HTR-8/SVneo (cell line): ENCODE measurements at places on chromosomes 1 and 21.

GRCh38 chr1:201062511-201063091 lies 39.1 kb upstream of the KIF21B start:
- DNase-seq: no peak

DNA sequence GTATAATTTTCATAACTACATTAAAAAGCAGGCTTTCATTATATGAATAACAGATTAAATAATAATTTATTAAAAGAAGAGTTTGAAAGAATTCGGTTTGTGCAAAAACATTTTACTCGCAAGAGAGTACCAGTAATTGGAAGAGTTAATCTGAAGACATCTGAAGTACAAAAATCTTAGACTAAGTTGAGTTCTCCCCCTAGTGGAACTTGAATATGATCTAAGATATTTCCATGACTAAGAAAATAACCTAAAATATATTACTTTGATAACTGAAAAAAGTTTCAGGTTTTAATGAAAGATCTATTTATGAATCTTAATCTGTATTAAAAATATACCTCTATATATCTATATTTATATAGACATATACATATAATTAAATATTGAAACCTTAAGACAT lies 112.5 kb upstream of the GFI1 start:
- DNase-seq: peak; percentile 13

DNA sequence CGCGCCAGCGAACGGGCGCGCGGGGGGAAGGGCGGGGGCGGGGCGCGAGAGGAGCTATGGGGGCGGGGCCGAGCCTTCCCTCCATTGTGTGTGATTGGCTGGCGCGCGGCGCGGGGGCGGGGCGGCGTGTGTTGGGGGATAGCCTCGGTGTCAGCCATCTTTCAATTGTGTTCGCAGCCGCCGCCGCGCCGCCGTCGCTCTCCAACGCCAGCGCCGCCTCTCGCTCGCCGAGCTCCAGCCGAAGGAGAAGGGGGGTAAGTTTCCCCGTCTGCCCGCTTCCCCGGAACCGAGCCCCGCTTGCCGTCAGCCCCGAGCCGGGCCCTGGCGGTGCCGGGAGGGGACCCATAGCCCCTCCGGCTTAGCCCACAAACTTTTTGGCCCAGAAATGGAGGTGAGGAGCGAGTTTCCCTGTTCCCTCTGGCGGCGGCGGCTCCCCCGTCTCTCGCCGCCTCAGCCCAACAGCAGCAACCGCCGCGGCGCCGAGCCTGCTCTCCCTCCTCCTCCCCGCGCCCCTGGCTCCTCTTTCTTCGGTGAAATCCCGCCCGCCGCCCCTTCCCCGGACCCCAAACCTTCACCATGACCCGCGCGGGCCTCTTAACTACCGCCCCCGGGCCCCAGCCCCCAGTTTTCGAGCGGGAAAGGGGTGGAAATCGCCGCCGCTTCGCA lies at the start of gene H3-3A:
Gene H3-3A (plus strand): TSS at position 159 of the 666 bp plus-strand sequence. CDS start 1,636 bp downstream, outside the sequence.
- no peak for DNase-seq

GRCh38 chr1:16215882-16216753 lies 3.7 kb upstream of the ARHGEF19 start:
- DNase-seq: no peak

- no peak for DNase-seq
Measured at GRCh38 chr1:100076319-100076718, 56.4 kb downstream of the SASS6 start.

DNA sequence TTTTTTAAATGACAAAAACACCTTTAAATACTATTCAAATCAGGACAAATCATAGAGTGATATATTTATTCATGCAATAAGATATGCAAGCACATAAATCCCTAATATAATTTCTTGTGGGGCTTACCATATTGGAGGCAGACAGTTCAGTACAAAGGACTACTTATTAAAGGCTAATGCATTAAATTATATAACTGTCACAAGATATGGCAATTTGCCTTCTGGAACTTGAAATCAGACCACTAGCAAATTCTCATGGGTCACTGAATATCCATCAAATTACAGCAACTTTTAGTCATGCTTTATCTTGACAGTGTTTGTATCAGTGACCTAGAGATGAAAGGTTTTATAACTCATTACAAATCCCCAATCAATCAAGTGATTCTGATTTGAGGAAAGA lies 54.1 kb upstream of the NCAM2 start:
- DNase-seq: no peak

GRCh38 chr1:186828611-186829454 lies at the start of gene PLA2G4A:
PLA2G4A (plus strand) TSS chr1:186828949; CDS start chr1:186854355, 25,406 bp downstream.
- peak; percentile 10 for DNase-seq

- DNase-seq: no peak
Measured at GRCh38 chr1:202126426-202126825, 3.7 kb downstream of the GPR37L1 start.

DNA sequence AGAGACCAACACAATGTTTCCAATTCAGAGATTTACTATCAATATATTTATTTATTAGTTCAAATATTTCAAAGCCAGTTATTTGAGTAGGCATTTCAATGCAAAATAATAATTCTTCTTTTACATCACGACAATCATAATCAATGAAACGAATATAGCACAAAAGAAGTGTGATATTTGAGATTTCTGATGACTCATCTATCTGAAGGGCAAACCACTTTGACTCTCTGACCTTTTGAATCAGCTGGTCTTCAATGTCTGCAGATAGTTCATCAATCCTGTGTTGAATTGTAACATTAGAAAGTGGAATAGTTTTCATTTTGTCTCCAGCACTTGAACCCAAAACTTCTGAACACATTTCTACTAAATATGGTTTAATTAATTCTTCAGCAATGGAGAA lies 3.0 kb upstream of the TMEM35B start:
- DNase-seq: no peak

- no peak for DNase-seq
Measured at GRCh38 chr1:150221552-150221951, 14.4 kb downstream of the ANP32E start.

GRCh38 chr1:38273196-38273804 lies 226.7 kb upstream of the POU3F1 start:
- no peak for DNase-seq

DNA sequence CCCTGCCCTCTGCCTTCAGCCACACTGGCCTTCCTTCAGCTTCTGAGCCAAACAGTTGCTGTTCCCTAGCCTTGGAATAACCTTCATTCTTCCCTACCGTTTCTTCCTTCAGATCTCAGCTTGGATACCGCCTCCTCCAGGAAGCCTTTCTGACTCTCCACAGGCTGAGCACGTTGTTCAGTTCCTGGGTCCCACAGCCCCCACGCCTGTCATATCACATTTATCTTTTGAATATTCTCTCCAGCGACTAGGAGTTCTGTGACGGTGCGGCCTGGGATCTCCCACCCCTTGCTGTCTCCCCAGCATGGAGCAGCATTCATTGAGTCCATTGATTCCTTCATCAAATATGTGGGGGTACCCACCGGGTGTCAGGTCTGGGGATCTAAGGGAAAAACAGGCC lies 39.2 kb downstream of the EPHA2 start:
- DNase-seq: no peak

DNA sequence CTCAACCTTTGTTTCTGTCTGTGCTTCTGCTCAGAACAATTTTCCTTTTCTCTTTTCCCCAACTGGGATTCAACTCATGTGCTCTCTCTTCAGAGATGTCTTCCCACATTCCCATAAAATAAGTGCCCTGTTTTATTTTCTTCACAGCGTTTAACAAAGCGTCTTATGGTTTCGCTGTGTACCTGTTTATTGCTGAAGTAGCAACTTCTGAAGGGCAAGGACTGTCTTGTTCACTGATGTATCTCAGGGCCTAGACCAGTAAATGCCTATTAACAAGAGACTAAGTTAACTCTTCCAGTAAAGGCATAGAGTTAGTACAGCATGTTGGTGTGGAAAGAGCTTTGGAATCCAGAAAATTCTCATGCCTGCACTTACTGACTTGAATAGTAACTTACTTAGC lies 42.9 kb upstream of the MPZL1 start:
- DNase-seq: no peak

- no peak for DNase-seq
Measured at GRCh38 chr1:111672331-111672730, 52.7 kb downstream of the RAP1A start.

GRCh38 chr21:39063517-39063916 lies 119.7 kb downstream of the PSMG1 start:
- no peak for DNase-seq

- no peak for DNase-seq
Measured at GRCh38 chr1:50421366-50421748, 1.9 kb downstream of the DMRTA2 start.

DNA sequence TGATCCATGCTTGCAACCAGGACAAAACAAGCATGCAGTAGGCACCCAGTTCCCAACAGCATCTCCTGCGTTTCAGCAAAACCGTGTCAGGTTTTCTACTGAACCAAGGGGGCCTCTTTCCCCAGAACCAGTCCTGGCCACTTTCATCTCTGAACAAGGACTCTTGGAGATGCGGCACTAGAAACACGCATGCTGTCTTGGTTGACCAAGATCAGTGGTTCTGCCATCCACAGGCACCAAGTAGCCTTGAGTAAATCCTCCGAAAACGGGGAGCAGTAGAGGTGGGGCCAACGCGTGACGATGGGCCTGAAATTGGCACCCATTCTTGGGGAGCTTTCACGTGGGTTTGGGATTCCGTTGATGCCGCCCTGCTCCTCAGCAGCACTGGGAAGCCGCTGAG lies 62.5 kb upstream of the AJAP1 start:
- no peak for DNase-seq

DNA sequence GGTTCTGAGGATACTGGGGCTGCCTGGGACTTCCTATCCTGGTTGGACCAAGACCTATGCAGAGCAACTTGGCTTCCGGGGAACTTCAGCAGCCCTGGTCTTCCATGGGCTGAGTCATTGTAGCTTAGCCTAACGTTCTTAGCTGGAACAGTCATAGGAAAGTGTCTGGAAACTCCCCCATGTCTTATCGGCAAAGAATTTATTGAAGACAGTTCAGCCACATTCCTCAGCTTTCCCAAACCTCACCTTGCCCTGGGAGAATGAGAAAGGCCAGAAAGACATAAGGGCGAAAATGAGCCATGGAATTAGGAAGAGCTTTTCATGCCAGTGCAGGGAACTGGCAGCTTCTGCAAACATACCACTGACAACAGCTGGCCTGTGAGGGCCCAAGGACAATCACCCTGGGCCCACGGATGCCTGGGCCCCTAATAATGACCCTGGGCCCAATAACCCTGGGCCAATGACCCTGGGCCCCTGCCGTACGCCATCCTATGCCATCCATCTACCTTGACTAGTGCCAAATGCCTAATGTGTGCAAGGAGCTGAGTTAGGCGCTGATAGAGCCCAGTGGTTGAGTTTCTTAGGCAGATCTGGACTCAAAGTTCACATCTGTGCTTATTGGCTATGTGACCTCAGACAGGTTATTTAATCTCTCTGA lies 114.4 kb upstream of the GADD45A start:
- peak; percentile 78 for DNase-seq

DNA sequence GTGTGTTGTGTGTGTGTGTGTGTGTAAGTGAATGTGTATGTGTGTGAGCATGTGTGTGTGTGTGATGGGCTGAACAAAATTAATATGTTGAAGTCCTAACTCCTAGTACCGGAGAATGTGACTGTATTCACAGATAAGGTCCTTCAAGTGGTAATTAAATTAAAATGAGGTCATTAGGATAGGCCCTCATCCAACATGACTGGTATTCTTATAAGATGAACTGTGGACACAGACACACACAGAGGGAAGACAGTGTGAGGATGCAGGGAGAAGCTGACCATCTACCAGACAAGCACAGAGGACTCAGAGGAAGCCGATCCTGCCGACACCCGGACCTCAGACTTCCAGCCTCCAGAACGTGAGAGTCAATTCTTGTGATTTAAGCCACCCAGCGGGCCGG lies 91.2 kb upstream of the PGBD5 start:
- DNase-seq: no peak

DNA sequence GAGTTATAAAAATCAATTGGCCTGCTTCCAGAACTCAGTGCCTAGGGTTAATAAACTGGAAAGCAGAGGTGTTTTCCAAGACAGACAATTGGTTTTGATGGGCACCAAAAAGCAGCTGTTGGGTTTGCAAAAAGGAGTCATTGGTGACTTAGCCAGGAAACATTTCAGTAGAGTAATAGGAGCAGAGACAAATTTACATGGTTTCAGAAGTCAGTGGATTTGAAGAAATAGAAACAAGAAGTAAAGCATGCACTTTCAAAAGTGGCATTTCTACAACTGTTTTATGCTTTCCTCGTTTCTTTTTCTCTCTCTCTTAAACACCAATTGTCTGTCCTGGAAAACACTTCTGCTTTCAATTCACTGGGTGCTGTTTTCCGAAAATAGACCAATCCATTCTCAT lies 87.8 kb downstream of the GLUL start:
- no peak for DNase-seq

DNA sequence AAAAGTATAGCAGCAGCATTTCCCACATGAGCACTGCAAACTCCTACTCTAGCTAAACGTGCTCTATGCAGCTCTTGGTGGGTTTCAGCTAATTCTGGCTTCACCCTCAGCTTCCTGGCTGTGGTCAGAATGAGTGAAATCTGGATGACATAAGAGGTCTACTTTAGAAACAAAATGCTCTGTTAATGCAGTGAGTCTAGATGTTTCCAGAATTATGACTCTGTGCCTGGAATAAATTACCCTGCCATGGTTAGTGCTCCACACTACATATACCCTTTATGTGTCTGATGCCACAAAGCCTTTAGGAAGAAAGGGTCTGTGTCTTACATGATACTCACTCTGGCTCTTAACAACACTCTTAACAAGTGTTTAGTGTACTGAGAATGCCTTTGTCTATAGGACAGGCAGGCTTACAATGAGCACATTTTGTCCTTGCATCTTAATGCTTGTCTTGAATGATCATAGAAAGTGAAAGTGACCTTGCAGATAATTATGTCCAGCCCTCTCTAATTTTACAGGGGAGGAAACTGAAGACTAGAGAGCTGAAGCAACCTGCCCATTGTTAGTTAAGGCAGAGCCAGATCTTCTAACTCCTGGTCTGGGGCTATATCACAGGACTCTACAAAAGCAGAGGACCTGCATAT lies 9.2 kb downstream of the S100A10 start:
- no peak for DNase-seq

DNA sequence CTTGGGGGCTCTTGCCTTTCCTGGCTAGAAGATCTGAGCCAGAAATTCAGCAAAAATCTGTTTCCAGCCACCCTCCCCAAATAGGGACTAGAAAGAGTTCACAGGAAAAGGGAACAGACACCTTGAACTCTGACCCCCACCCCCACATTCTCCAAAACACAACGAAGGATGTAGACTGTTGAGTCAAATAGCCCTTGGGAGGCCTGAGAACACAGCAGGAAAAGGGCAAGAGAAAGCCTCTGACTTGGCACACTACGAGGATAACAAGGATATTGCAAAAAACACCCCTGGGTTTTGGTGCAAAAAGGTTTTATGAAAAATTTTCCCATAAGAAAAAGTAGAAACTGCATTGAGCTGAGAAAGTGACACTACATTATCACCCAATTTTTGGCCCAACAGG lies 1.9 kb upstream of the YRDC start:
- no peak for DNase-seq

- DNase-seq: no peak
Measured at GRCh38 chr1:1997576-1997975, 6.0 kb downstream of the CFAP74 start.

GRCh38 chr1:156423422-156424352 lies 54.7 kb downstream of the RHBG start:
- no peak for DNase-seq

- DNase-seq: no peak
Measured at GRCh38 chr1:33682371-33682770, 181.5 kb upstream of the HMGB4 start.
